ENCODE measurements at places on chromosomes 6 and 20.

DNA sequence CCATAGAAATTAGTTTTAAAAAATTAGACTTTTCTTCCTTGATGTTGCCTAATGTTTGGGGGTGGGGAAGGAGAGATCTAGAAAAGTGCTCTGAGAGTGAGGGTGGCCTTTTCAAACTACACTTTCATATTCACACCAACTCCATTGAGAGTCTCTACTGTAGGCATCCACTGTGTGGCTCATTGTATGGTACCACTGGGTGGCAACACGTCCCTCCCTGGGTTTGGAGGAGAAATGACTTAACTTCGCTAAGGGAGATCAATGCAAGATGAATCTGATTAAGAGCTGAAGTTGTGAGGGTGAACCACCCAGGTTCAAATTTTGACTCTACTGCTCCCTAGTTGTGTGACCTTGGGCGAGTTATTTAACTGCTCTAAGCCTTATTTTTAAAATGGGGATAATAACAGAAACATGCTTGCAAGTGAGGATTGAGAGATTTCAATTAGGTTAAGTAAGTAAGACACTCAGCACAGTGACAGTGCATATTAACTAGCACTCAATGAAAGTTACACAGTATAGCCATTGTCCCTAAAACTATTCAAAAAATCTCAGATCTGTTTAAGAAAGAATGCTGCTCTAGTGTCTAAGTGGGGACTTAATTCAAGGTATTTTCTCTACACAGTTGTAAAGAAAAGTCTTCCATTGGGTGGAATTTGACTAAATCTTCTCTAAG, 193.5 kb upstream of the CNR1 start:
- DNase-seq: no peak

DNA sequence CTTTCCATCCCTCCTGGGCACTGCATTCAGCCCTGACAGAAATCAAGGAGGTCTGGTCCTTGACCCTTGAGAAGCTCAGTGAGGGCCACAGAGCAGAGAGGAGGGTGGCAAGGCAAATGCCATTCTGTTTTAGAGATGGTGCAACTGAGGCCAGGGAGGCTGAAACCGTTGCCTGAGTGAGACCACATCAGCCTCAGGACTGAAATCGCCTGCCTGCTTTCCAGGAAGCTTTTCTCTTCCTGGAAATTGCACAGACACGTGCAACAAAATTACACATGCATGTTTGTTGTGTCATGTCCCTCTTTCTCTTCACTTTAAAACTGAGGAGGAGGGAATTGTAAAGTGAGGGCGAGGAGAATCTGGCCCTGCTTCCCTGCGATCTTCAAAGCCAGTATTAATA, 113.7 kb upstream of the PDE10A start:
- no peak for DNase-seq

- DNase-seq: no peak
Observed at GRCh38 chr20:62832212-62832922, 15.5 kb downstream of the COL9A3 start.

GRCh38 chr6:25747477-25747876, 7.1 kb upstream of the SLC17A4 start:
- DNase-seq: no peak

DNA sequence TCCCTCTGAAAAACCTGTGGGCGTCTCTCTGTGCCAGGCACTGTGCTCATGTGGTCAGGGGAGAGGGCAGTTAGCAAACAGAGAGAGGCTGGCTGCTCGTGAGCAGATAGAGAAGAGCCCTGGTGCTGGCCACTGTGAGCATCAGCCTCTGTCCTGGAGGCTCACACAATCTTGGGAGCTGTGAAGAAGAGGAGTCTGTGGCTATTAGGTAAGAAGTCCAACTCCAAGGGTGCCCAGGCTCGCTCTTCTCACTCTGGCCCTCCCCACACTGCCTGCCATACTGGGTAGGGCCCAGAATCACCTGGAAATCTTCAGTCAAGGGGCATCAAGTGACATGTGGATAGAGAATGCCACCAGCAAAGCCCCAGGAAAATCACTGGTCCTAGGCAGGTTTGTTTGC, 14.1 kb downstream of the SCML4 start:
- no peak for DNase-seq

DNA sequence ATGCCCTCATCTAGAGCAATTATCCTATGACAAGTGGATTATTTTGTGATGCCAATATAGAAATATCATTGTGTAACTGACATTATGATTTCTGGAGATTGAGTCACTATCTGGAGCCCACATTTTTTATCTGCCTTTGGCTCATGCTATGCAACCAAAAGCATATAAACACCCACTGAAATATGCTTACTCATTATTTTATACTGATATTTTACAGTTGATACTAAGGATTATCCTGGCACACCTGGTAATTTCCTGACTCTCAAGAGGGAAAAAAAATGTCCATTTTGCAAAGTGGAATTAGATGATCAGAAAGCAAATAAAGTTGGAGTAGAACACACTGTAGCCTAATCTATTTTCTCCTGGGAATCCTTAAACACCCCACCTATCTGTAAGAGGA, 154.5 kb downstream of the PKHD1 start:
- DNase-seq: no peak

DNA sequence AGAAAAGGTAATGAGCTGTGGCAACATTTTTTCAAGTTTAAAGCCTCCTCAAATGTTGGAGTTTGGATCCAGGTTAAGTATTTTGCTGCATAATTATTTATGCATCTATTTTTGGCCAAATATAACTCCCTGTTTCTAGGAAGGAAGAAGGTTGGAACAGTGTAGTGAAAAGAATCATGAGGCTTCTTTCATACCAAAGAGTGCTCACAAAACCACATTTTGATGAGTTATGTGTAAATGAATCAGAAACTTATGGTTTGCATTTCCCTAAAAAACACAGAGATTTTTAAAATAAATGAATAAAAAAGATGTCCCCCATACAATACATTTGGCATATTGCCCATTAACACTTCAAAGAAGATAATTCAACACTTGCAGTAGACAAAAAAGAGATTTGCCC, 246.9 kb upstream of the PRDM1 start:
- DNase-seq: no peak

- no peak for DNase-seq
Observed at GRCh38 chr6:87742106-87742505, 40.1 kb upstream of the AKIRIN2 start.

DNA sequence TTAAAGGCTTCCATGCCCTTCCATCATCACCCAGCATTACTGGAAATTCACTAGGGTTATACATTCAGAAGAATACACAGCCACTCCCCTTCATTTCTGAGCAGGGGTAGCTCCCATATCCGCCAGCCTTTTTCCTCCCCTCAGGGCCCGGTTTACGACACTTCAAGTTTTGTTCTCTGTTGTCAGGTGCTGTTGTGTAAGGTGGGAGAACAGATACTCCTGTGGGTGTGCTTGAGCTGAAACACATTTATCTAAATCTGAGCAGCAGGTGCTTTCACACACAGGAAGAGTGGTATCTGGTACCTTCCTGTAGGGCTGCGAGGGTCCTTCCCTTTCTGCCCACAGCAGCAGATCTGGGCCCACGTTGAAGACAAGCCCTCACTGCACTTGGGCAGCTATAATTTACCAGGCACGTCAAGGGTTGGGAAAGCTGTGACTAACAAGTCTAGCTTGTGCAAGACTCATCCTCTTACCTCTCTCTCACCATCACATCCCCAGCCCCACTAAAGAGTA, 215.8 kb upstream of the RREB1 start:
- no peak for DNase-seq

DNA sequence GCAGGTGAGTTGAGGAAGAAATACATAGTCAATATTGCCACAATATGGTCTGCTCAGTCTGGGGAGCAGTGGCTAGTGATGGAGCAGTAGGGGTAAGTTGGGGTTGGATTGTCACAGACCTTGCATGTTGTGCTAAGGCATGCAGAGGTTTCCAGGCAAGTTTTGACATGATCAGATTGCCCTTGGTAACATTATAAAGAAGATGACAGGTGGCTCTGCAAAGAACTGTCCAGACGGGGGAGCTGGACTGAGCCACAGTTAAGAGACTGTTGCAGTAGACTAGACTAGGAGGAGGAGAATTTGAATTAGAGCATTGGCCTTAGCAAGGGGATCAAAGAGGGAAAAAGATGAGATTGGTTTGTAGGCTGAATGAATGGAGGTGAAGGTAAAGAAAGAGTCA, 23.4 kb downstream of the ATRN start:
- no peak for DNase-seq

DNA sequence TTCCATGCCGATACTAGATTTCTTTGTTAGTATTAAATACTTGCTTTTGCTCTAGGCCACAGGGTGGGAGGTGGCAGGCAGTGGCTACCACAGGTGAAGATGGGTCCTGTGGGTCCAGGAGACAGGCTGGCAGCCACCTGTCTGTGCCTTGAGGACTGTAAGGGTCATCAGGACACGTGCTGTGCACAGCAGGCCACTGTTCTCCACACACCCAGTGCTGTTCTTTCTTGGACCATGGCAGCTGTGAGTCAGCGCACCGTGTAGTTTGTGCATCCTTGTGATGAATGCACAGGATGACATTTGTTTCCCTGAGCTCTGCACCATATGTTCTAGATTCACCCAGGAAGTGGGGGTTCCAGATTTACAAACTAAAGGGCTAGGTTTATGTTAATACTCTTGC, 317.0 kb downstream of the ZFAND3 start:
- DNase-seq: no peak

GRCh38 chr6:28803337-28803709, 120.5 kb downstream of the TRIM27 start:
- DNase-seq: no peak

GRCh38 chr6:45448417-45449389, 71.0 kb upstream of the SUPT3H start:
- no peak for DNase-seq

DNA sequence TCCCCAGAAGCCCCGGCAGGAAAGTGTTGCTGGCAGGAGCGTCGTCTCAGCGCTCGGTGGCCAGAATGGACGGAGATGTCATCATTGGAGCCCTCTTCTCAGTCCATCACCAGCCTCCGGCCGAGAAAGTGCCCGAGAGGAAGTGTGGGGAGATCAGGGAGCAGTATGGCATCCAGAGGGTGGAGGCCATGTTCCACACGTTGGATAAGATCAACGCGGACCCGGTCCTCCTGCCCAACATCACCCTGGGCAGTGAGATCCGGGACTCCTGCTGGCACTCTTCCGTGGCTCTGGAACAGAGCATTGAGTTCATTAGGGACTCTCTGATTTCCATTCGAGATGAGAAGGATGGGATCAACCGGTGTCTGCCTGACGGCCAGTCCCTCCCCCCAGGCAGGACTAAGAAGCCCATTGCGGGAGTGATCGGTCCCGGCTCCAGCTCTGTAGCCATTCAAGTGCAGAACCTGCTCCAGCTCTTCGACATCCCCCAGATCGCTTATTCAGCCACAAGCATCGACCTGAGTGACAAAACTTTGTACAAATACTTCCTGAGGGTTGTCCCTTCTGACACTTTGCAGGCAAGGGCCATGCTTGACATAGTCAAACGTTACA, 817 bp downstream of the GRM1 start:
- DNase-seq: no peak

GRCh38 chr6:75802366-75802765, 53.3 kb downstream of the MYO6 start:
- DNase-seq: no peak

GRCh38 chr20:2671977-2672376, 8.0 kb upstream of the IDH3B start:
- DNase-seq: no peak

DNA sequence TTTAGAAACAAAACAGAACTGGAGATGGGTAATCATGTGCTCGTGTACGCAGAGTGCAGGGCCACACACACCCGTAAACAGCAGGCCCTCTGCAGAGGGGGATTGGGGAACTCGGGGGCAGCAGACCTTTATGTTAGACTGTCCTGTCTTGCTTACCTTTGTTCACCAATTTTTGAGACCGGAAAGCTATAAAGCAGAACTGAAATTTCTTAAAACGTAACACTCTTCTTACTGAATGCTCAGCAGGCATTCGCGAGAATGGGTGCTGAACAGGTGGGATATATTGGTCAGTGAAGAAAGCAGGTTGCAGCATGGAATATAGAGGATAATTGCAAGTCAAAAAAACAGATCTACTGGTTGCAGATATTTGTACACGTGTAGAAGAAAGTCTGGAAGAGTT, 211.1 kb downstream of the BMP7 start:
- no peak for DNase-seq

- DNase-seq: no peak
Observed at GRCh38 chr6:33073431-33073871, at the start of gene HLA-DPA1. TSS of gene HLA-DPA1 (minus strand) at chr6:33073649.

- DNase-seq: no peak
Observed at GRCh38 chr6:134532694-134533624, 215.0 kb upstream of the SGK1 start.

DNA sequence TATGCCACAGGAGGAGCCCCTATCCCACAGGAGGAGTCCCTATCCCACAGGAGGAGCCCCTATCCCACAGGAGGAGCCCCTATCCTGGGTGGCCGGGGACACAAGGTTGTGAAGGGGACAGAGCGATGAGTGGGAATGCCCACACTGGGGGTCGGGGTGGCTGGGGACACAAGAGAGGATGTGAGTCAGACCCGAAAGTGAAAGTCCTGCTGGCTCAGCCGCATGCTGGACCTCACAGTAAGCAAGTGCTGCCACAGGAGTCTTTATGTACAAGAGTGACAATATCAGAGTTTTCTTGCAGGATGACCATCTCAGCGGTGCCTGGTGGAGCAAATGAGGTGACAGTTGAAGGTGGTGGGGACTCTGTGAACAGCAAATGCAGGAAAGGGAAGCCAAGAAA, 93.7 kb downstream of the PSMB1 start:
- DNase-seq: no peak

- no peak for DNase-seq
Observed at GRCh38 chr20:58636983-58637421, 14.1 kb upstream of the STX16 start.

- no peak for DNase-seq
Observed at GRCh38 chr6:169175360-169175887, 78.2 kb downstream of the THBS2 start.

DNA sequence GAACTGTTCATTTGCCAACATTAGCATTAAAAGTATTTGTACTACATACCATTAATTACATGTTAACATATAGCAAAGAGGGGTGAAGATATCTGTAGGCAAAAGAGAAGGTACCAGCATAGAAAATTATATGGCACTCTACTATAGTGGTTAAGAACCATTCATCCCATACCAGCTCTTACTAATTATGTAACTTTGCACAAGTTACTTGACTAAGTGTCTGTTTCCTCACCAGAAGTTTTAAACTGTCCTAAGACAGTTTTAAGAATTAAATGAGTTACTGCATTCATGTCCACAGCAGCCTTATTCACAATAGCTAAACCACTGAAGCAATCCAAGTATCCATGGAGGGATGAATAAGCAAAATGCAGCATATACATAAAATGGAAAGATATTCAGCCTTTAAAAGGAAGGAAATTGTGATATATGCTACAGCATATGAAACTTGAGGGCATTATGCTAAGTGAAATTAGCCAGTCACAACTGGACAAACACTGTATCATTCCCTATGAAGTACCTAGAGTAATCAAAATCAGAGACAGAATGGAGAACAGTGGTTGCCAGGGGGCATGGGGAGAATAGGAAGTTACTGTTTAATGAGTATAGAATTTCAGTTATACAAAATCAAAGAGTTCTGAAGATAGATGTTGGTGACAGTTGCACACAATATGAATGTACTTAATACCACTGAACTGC, 98.9 kb downstream of the RNGTT start:
- DNase-seq: no peak

Measured in esophagus squamous epithelium (tissue), 5 donors.